ENCODE measurements at places on chromosomes 1 and 21. TPM values are rescaled to one million over a fixed set of nuclear protein-coding genes. Genes with fewer than 3 reads are reported as not detected.

- no peaks in the 10 kb centered on the region for H3K36me3 ChIP-seq
- peaks cover 5% of the 10 kb centered on the region for H3K4me1 ChIP-seq
- no peak overlapping the region for H3K27ac ChIP-seq
- DNase-seq, result no peak
- H3K27me3 ChIP-seq, result no peaks in the 10 kb centered on the region
- no peak overlapping the region for H3K4me3 ChIP-seq
These were observed 29.2 kb downstream of the FYB2 start for GRCh38 chr1:56790036-56790435.

- H3K27me3 ChIP-seq, result no peaks in the 10 kb centered on the region
- no peaks in the 10 kb centered on the region for H3K36me3 ChIP-seq
- peaks cover 5% of the 10 kb centered on the region for H3K4me1 ChIP-seq
- no peak for DNase-seq
- no peak overlapping the region for H3K27ac ChIP-seq
These were observed 128.4 kb upstream of the NGF start for GRCh38 chr1:115466433-115466832.

GRCh38 chr1:17208546-17208945, 3.6 kb downstream of the PADI1 start:
- H3K27ac ChIP-seq, result no peak overlapping the region
- no peak overlapping the region for H3K4me3 ChIP-seq
- no peaks in the 10 kb centered on the region for H3K36me3 ChIP-seq

- no peaks in the 10 kb centered on the region for H3K27me3 ChIP-seq
- H3K4me3 ChIP-seq, result no peak overlapping the region
- no peaks in the 10 kb centered on the region for H3K36me3 ChIP-seq
- DNase-seq, result no peak
- no peak overlapping the region for H3K27ac ChIP-seq
- H3K4me1 ChIP-seq, result no peaks in the 10 kb centered on the region
These were observed 108.7 kb downstream of the KCNJ15 start for GRCh38 chr21:38365521-38365920.

- H3K27me3 ChIP-seq, result no peaks in the 10 kb centered on the region
- H3K36me3 ChIP-seq, result no peaks in the 10 kb centered on the region
- DNase-seq, result no peak
- no peak overlapping the region for H3K4me3 ChIP-seq
- H3K4me1 ChIP-seq, result no peaks in the 10 kb centered on the region
These were observed 14.9 kb upstream of the IFNLR1 start for GRCh38 chr1:24201941-24202440.

DNA sequence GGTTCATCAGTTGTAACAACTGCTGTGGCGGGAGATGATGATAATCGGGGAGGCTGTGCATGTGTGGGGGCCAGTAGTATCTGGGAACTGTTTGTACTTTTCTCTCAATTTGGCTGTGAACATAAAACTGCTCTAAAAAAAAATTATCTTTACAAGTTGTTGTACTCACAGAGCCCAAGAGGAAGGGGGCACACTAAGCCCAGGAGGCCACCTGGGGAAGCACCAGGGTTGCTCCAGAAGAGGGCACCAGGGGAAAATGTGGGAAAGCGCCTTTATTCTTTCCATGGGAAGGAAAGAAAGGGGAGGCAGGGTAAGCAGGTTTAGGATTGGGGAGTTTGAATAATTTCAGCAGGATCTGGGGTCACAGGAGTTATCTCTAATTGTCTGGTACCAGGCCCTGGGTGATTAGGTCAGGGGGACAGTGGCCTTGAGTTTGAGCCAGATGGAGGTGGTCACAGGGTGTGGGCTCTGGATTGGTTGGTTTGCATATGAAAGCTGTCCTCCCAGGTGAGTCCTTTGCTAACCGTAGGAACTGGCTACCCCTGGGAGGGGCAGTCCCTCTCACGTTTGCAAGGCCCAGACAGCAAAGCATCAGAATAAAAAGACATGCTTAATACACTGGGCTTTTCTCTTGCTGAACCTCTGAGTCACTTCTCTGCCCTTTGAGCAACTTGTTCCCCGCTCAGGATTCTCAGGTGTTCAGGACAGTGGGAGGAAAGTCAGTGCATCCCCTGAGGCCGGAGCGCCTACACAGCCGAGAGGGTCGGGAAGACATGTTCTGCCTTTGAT, 11.2 kb downstream of the MYOC start:
- no peaks in the 10 kb centered on the region for H3K36me3 ChIP-seq
- H3K27me3 ChIP-seq, result no peaks in the 10 kb centered on the region
- H3K4me1 ChIP-seq, result peaks cover 6% of the 10 kb centered on the region
- no peak for DNase-seq
- no peak overlapping the region for H3K27ac ChIP-seq

DNA sequence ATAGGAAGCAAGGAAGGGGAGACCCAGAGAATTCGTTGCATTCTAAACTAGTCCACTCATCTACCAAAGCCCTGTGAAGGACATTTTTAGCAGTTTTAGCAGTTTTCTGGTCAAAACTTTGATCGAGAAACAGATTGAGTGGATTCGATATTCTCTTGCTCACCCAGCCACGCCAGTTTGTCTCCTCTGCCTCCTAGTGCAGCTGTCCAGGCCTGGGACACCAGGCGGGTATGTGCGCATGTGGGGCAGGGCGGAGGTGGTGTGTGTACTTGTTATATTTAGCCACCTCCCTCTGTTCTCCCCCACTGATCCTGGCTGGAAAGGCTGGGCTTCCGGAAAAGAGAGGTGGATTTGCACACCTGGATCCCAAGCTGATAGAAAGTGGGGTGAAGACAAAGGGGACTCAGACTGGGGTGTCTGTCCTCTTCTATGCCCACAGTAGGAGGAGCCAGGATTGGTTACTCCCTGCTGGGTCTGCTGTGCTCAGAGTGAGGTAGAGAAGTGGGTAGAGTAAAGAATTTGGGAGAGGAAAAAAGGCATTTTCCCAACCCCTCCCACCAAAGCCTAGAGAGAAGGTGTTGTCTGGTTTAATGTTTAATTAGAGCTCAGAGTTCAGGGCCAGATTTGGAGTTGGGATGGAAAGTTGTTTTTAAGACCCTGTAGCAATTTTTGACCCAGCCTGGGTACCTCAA, 3.8 kb downstream of the LMNA start:
- H3K27ac ChIP-seq, result no peak overlapping the region
- H3K4me1 ChIP-seq, result peaks cover 57% of the 10 kb centered on the region
- no peaks in the 10 kb centered on the region for H3K36me3 ChIP-seq
- H3K27me3 ChIP-seq, result no peaks in the 10 kb centered on the region
- peak overlapping the region; percentile 79 for H3K4me3 ChIP-seq

DNA sequence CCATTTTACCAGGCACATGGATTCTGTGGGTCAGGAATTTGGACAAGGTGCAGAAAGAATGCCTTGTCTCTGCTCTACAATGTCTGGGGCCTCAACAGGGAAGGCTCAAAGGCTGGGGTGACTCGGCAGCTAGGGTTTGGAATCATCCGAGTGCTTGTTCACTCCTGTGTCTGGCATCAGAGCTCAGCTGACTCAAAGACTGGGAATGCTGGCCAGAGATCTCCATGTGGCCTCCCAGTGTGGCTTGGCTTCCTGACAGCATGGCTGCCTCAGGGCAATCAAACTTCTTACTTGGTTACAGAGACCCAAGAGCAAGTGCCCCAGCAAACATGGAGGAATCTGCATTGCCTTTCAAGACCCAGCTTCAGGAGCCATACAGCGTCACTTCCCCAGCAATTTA, 110.5 kb downstream of the TOMM20 start:
- H3K27me3 ChIP-seq, result no peaks in the 10 kb centered on the region
- H3K4me1 ChIP-seq, result peaks cover 33% of the 10 kb centered on the region
- DNase-seq, result no peak

DNA sequence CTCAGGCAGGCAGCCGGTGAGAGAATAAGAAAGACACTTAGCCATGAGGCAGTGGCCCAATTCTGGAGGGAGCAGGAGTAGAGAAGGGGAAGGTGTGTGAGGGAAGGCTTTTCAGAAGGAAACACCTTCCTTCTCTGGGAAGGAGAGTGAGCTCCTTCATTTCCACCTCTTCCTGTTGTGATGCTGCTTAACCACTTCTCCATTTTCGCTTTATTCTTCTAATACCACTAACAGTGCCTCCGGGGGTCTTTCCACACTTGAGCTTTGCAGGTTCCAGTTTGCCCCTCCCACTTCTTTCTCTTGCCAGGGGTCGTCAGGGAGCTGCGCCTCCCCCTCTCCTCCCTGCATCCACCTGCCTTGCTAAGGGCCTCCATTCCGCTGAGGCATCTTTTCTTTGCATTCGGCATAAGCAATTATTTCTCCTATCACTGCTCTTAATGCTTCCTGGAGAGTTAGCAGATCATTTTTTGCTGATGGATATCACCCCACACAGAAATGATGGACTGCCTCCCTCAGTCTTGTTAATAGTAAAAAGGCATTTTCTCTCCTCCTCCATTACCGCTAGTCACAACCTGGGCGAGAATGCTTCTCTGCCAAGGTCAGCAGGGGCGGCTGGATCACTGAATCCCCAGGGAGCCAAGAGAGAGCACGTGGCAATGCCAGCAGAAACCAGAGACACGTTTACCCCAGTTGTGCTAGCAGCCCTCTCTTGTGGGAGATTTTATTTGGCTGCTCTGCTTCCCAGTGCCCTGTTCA, 74.8 kb downstream of the ELAVL4 start:
- DNase-seq, result no peak
- H3K4me1 ChIP-seq, result no peaks in the 10 kb centered on the region
- H3K27me3 ChIP-seq, result no peaks in the 10 kb centered on the region

GRCh38 chr21:29819675-29820326, 120.0 kb downstream of the GRIK1 start:
- no peaks in the 10 kb centered on the region for H3K36me3 ChIP-seq
- no peak overlapping the region for H3K4me3 ChIP-seq
- DNase-seq, result no peak

- H3K4me1 ChIP-seq, result no peaks in the 10 kb centered on the region
- H3K27me3 ChIP-seq, result no peaks in the 10 kb centered on the region
- no peak overlapping the region for H3K27ac ChIP-seq
- no peak for DNase-seq
- H3K4me3 ChIP-seq, result no peak overlapping the region
These were observed 46.2 kb downstream of the URB2 start for GRCh38 chr1:229672246-229672645.

DNA sequence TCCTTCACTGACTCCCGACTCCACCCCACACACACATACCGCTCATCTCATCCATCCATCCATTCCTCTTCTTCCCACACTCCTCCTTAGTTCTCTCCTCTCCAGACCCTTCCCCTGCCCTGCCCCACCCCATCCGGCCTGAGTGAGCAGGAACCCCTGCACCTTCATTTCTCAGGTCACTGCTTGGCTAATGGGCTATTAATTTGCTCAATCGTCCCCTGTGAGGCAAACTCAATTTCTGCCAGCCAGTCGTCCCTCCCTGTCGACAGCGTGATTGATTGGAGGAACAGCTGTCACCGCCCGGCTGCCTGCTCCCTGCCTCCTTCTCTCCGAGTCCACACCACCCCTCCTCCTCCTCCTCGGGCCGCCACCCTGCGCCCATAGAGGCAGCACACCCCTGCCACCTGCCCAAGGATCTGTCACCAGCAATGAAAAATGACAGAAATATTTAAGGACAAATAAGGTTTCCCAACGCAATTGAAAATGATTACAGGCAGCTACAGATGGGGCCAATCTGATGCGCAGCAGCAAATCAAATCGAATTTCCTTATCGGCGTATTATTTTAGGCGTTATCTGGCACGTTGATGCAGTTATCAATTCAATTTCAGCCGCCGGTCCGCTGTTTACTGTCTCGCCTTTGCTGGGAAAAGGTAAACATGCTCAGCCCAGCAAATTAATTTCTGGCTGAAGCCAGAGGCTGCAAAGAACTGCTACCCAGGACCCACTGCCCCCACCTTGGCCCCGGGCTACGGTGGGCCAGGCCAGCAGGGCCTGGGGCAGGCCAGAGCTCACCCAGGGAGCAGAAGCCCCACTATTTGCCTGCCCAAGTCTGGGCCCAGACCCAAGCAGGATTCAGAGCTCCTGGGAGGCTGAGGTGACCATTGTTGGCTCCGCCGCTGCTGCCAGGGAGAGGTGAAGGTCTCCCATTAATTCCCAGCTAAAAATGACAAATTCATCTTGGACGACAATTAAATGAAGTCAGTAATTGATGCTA, 71.3 kb downstream of the TMEM53 start:
- H3K4me3 ChIP-seq, result no peak overlapping the region
- H3K36me3 ChIP-seq, result no peaks in the 10 kb centered on the region
- no peak overlapping the region for H3K27ac ChIP-seq
- peak; percentile 53 for DNase-seq
- H3K27me3 ChIP-seq, result peaks cover 4% of the 10 kb centered on the region

Gene GTF2B
- 24.0 TPM for polyA plus RNA-seq

Gene DMBX1
- not detected for polyA plus RNA-seq

Gene TTLL7
- 1.2 TPM for polyA plus RNA-seq

Gene SDHB
- 85.0 TPM for polyA plus RNA-seq

Gene PPFIA4
- polyA plus RNA-seq, result 0.21 TPM

Gene ERG
- polyA plus RNA-seq, result 11.2 TPM
